CD4-positive, CD25-positive, alpha-beta regulatory T cell (primary cell): ENCODE measurements at places on chromosomes 3 and 15.

DNA sequence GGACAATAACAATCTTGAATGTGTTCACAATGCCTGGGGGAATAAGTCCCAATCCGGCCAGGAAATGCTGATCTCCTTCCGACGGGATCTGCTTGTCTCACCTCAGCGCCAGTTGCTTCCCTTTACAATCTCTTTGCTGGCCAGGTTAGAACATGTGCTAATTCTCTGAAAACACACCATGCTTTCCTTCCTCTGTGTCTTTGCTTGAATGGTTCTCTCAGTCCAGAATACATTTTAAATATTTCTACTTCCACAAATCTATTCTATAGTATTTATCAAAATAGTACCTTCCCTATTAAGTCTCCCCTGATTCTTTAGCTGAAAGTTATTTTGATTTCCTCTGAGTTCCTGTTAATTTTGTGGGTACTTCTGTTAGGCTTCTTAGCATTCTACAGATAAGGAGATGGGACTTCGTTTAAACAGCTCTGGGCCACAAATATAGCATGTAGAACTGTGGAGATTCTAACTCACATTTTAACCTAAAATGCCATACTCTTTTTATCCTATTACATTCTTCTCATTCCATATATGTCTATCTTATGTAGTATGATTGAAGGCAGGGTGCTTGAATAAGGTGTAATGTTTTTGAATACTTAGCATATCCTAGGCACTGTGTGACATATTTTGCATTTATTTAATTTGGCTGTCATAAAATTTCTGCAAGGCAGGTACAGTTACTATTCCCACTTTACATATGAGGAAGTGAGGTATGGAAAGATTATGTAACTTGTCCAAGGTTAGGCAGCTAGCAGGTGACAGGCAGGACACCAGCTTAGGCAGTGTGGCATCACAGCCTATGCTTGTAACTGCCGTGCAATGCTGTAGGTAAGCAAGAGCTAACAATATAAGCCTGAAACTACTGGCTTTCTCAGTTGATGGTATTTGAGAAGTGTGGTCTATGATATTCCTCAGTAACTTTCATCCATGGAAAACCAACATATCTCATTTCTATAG lies 299.8 kb downstream of the LPP start:
- DNase-seq: no peak

DNA sequence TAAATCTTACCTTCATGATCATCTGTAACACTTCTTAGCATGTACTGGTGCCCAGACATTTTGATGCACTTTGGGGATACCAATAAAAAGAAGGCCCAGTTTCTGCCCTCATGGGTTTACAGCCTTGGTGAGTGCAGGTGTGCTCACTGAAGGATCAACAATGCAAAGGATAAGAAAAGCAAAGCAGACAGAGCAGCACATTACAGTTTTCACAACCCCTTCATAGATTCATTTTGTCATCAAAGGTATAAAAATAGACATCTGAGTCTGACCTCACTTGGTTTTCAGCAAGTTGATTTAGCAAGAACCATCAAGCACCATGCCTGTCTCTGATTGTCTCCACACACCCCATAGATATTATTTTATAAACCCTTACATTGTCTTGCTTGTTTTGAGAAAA lies 77.6 kb downstream of the BFSP2 start:
- no peak for DNase-seq

DNA sequence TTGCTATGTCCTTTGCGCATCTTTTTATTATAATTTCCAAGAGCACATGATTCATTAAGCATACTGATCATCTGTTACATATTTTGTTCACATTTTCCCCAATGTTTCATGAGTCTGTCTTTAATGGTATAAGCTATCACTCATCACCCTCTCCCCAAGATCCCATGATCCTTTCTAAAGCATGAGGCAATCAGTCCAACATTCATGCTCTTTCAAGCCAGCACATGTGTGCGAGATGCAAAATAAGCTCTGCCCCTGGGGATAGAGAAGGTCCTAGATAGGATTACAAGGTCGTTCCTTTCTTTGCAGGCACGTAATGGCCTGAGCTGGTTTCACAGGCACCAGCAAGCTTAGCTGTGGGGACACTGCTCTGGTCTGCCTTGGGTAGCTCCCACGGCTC lies 32.2 kb upstream of the B3GNT5 start:
- DNase-seq: no peak

DNA sequence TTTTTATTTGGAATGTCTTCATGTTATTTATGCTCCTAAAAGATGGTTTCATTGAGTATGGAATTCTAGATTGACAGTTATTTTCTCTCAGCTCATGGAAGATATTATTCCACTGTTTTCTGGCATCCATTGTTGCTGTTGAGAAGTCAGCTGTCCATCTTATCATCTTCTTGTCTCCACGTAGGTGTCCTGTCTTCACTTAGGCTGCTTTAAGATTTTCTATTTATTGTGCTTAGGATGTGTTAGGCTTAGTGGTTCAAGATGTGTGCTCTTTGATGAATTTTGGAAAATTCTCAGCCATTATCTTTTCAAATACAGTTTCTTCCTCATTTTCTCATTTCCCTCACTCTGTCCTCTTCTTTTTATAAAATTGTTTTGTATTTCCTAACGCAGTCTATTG lies 52.0 kb downstream of the SNRK start:
- DNase-seq: no peak

GRCh38 chr3:133832802-133833144 lies 27.2 kb downstream of the SRPRB start:
- no peak for DNase-seq

- no peak for DNase-seq
Measured at GRCh38 chr3:194007592-194008337, 128.2 kb upstream of the HES1 start.

- DNase-seq: no peak
Measured at GRCh38 chr3:171356251-171356650, 104.0 kb downstream of the TNIK start.
